Activated T-cell treated with anti-CD3 and anti-CD28 coated beads, Interleukin-2, amount 50 U/mL, for 48 hours (primary cell): ENCODE measurements at places on chromosomes 2 and 18.

GRCh38 chr2:6010163-6010562, 318.0 kb downstream of the SOX11 start:
- DNase-seq, result no peak

DNA sequence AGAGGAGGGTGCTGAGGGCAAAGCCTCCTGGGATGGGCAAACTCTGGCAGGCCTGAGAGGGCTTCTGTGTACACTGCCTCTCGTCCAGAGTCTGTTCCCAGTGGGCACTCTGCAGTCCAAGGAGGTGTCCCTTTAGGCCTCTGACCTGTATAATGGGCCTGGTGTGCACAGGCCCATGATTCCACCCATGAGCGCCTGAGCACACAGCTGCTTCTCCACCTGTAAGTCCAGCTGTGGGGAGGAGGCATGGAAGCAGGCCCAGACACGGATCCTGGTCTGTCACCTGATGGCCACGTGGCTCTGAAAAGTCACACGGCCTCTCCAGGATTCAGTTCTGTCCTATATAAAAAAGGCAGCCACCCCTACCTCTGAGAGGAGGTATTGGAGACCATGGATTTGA, 57.0 kb downstream of the PARD6G start:
- no peak for DNase-seq

GRCh38 chr18:58453913-58454317, 175.0 kb downstream of the ALPK2 start:
- DNase-seq, result no peak

- DNase-seq, result no peak
Observed at GRCh38 chr2:190468814-190469569, 60.8 kb downstream of the MFSD6 start.

DNA sequence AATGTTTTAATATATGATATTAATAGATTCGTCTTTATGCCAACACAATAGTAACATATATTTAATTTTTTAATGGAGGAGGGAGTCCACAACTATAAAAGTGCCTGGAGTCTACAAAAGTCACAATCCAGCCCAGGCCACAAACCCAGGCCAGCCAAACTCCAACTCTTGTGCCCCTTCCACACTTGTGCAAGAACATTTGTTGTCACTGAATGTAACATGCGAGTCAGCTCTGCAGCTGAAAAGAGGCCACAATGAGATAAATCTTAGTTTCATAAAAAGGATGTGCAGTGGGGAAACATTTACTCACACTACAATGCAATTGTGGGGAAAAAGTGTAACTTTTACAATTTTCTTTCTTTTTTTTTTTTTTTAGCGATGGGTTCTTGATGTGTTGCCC, 110.8 kb downstream of the MCFD2 start:
- DNase-seq, result no peak

DNA sequence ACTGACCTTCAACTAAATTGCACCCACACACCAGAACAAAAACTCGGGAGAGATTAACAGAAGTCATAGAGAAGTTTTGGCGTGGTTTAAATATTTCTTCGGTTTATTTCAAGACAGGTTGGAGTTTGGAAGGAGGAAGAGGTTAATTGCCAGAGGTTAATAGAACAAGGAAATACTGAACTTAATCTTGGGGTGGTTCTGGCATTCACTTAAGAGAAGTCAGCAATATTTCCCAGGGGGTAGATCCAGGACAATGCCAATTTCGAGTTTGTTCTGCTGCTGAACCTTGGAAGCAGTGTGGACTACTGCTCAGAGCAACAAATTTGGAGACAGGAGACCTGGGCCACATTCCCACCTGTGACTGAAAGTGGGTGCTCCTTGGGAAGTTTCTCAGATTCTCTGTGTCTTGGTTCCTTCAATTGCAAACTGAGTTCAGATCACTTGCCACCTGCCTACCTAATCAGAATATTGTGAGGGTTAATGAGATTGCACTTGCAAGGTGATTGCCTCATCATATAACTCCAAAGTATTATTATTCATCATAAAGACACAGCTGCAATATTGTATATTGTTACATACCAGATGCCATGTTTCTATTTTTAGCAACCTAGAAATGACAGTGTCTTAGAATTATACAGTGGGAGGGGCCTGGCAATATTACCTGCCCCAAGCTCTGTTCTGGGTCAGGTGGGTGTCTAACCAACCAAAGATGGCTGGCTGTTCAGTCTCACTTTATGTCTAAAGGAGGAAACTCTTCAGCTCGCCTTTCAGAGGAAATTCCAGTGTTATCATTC, 217.4 kb downstream of the CDCA7 start:
- no peak for DNase-seq

GRCh38 chr2:171688129-171688465, 828 bp downstream of the DYNC1I2 start:
- no peak for DNase-seq

DNA sequence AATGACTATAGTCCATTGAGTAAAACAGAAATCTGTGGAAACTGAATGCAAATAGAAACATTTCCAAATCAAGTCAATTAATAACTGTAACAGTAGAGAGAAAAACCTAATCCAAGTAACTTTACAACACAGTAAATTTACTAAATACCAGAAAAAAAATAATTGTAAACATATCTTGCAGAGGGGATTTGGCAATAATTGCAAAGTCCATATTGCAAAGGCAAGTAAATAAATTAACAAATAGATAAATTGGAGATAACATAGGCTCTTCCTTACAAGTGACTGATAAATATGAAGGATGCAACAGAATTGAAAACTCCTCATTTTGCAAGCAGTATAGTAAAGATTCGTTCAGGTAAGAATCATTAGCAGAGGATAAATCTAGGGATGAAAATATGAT, 65.0 kb downstream of the SMC6 start:
- DNase-seq, result no peak

GRCh38 chr2:228927028-228928010, 343.8 kb downstream of the PID1 start:
- DNase-seq, result no peak

GRCh38 chr2:200494048-200494447, 15.8 kb downstream of the KCTD18 start:
- DNase-seq, result no peak

DNA sequence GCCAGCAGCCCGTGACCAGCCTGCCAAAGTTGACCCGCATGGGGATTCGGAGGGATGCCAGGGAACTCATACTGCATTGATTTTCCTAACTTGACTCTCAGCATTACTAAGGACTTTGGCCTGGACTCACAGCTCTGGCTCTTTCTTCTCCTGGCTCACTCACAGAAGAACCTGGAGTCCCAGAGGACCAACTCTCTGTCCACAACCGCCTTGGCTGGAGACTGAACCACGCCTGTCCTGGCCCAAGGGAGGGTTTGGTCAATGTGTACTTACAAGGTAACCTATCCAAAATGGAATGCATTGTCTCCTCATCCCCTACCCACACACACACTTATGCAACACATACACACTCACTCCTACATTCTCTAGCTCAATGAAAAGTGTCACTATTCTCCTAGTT, 135.6 kb upstream of the KLHL29 start:
- DNase-seq, result no peak

DNA sequence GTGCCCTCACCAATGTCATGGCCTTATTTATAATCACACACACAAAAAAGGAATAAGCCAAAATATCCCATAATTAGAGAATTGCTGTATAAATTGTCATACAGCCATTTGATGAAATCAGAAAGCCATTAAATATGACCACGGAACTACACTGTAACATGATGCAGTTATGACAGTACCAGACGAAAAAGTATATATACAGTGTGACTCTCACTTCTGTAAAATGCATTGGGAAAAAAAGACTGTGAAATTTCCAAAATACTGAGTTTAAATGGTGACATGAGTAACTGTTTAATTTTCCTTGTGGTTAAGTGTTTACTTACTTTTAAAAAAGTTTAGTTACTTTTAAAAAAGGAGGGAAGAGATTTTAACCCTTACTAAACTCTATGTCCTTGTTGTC, 25.4 kb downstream of the UXS1 start:
- DNase-seq, result no peak

GRCh38 chr2:217413193-217413592, 553.3 kb upstream of the TNP1 start:
- no peak for DNase-seq

DNA sequence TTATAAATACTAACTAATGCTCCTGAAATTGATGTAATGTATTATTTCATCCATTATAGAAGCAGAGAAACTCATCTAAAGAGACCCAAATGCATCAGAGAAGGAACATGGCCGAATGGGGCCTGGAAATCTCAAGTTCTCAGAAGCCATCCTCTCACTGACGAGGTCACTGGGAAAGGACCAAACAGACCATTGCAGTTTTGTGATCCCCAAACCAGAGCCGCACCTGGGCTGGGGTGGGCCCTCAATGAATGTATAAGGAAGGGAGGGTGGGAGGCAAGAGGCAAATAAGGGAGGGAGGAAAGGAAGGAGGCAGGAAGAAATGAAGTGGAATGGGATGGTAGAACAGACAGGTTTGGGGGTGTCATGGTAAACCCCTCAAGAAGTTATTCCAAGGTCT, 245.3 kb upstream of the ID2 start:
- DNase-seq, result peak; percentile 1

DNA sequence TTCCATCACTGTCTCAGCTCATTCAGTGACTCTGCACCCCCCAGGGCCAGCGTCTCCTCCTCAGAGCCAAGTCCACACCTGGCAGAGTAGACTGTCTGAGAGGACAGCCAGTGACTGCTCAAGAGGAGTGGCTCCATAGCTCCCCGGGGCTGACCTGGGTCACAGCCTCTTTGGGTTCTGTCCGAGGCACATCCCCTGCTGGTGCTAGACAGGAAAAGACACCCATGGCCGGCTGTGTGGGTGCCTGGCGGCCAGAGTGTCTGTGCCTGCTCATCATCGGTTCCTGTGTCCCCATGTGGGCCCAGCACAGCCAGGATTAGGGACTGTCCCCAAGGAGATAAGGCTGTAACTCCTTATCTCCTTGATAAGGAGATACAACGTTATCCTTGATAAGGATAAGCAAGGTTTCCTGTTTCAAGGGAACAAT, 3.5 kb upstream of the CROCC2 start:
- DNase-seq, result no peak

DNA sequence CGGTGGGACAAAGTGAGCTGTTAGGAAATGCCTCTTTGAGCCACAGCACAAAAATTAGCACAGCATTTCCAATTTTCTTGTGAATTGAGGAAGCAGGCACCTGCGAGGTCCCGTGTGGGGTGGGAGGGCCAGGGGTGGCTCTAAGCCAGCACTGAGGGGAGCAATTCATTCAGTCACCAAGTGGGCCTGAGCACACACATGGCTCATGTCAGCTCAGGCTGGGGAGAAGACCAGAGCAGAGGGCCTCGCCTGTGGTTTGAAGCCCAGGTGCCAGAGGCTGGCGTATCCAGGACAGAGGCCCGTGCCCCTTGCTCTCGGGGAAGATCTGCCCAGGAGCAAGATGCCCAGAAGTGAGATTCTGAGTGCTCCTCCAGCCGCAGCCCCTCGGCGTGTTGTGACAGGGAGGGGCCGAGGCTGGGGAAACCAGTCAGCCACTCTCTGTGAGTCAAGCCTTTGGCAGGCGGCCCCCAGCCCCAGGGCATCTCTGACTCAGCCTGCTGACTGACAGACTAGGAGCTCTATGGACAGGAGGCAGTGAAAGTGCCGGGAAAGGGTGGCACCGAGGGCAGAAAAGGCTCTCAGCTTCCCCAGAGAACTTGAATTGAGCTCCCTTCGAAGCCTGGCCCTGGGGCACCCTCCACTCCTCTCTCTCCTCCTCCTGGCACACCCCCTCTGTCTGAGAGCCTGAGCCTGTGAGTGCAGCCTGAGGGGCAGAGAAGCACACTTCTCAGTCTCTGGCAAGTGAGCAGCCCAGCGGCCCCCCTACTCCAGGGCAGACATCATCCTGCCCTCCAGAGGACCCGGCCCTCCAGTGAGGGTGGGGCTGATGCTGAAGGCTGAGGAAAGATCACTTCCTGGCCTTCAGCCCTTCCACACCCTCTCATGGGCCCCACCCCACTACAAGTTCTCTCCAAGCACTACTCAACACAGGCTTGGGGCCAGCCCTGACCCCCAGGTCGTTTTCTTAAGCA, 32.3 kb downstream of the CYP26B1 start:
- DNase-seq, result no peak

DNA sequence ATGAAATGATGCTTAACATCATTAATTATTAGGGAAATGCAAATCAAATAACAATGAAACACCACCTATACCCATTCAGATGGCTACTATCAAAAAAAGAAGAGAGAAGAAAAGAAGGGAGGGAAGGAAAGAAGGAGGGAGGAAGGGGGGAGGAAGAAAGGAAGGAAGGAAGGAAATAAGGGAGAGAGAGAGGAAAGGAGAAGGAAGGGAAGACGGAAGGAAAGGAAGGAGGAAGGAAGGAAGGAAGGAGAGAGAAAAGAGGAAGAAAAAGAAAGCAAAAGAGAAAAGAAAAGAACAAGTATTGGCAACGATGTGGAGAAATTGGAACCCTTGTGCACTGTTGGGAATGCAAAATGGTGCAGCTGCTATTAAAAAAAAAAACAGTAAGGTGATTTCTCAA, 363.3 kb downstream of the TNS1 start:
- no peak for DNase-seq

DNA sequence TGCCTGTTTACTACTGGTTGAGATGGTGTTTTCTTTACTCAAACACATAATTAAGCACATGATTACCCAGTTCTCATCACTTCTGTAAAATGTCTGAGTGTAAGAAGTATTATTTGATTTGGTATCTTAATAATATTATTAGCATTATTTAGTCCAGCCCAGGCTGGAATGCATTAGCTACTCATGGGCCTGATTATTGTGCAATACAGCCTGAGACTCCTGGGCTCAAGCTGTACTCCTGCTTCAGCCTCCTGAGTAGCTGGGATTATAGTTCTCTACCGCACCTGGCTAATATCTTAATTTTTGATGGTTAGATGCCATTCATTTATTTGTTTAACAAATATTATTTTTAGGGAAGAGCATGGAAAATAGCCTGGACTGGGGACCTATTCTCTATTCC, 197.6 kb upstream of the MC4R start:
- DNase-seq, result no peak

- DNase-seq, result peak; percentile 38
Observed at GRCh38 chr18:47953471-47953931, 23.0 kb upstream of the SMAD2 start.

DNA sequence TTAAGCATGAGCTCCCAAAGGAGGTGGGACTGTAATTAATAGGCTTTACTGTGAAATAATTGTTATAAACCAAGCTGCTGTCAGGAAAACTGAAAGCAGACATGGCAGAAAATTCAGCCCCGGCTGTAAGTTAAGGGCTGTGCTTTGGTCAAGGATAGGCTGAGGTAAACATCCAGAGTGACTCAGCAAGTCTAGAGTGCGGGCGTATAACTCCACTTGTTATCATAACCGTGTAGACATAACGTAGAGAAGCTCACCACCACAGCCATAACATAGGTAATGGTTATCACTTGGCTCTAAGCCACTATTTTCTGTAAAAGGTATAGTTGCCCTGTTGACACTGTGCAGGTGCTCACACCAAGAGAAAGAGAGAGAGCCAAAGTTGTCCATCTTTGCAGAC, 316.8 kb downstream of the DCDC2C start:
- no peak for DNase-seq

GRCh38 chr2:144580521-144581161, 60.7 kb upstream of the ZEB2 start:
- no peak for DNase-seq
